Myocyte (in vitro differentiated cells): ENCODE measurements at places on chromosomes 6 and 20. TPM values are rescaled to one million over a fixed set of nuclear protein-coding genes. Genes with fewer than 3 reads are reported as not detected.
A peak's percentile ranks its signal among the peaks of the same experiment; 100 is the strongest.

GRCh38 chr20:13717631-13718044, 67.1 kb downstream of the ESF1 start:
- DNase-seq: no peak

DNA sequence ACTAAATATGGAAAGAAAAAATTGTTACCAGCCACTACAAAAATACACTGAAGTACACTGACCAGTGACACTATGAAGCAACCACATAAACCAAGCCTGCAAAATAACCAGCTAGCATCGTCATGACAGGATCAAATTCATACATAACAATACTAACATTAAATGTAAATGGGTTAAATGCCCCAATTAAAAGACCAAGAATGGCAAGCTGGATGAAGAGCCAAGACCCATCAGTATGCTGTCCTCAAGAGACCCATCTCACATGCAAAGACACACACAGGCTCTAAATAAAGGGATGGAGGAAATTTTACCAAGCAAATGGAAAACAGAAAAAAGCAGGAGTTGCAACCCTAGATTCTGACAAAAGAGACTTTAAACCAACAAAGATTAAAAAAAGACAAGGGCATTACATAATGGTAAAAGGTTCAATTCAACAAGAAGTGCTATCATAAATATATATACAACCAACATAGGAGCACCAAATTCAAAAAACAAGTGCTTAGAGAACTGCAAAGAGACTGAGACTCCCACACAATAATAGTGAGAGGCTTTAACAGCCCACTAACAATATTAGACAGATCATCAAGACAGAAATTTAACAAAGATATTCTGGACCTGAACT, 104.8 kb downstream of the HACE1 start:
- no peak for DNase-seq

- DNase-seq: no peak
Observed at GRCh38 chr20:37193821-37194220, 14.5 kb upstream of the MROH8 start.

DNA sequence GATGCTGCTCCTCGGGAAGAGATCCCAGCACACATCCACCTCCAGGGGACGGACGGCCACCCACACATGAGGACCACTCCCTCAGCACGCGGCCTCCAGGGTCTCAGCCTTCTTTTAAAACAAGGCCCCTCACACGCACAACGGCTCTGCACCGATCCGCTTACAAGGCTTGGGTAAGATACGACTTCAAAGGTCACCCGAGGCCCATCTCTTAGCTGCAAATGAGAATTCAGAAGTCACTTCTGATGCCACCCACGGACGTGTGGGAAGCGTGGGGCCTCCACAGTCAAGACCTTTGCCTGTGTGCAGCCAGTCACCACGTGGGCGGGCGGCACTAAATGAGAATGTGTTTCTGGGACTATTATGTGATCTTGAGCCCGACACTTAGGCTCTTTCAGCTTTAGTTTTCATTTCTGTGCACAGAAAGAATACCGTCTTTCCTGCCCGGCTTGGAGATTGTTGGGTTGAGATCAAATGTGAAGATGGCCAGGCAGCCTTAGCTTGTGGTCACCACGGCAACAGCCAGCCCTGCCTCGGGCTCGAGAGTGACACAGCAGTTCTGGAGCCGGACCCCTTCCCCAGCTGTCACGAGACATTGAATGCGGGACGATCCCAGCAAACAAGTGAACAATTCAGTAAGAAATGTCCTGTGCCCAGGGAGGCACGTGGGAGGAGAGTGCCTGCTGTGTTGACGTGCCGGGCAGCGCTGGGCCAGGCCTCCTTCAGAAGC, 91.6 kb downstream of the RAMACL start:
- DNase-seq: no peak

DNA sequence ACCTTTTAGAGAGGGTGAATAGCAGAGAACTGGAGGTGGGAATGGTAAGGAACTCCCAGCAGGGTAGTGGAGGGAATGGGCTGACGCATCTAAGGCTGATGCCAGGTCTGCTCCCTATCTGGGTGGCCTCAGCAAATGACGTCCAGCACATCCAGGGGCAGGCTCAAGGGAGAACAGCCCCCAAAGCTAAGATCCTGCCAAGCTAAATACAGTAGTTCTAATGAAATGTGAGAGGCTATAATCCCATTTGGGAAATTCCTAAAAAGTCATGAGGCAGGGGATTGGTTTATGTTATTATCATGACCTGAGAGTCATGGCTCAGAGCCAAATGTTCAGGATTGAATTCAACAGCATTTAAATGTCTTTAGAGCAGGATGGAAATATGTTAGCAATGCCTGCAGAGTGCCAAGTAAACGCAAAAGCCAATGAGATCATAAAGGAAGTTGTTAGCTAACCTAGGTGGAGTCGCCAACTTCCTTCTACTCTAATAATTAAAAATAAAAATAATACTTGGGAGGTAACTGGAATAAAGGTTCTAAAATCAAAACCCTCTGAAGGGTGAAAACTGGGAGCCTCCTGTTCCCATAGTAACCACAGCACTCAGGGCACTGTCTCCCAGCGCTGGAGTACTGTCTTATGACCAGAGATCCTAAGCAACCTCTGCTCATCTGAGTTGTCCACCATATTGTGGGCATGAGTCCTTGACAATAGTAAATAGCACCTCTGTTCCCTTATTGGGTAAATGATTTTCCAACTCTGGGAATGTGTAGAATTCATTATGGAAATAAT, 34.8 kb downstream of the IYD start:
- DNase-seq: no peak

- DNase-seq: no peak
Observed at GRCh38 chr6:87075168-87075567, 19.7 kb downstream of the CGA start.

The FAM162B gene
- total RNA-seq: not detected in 2 replicates

The CSNK2B gene
- 211 and 248 TPM in 2 replicates for total RNA-seq

GRCh38 chr20:23967616-23967979, 21.0 kb downstream of the GGTLC1 start:
- no peak for DNase-seq

DNA sequence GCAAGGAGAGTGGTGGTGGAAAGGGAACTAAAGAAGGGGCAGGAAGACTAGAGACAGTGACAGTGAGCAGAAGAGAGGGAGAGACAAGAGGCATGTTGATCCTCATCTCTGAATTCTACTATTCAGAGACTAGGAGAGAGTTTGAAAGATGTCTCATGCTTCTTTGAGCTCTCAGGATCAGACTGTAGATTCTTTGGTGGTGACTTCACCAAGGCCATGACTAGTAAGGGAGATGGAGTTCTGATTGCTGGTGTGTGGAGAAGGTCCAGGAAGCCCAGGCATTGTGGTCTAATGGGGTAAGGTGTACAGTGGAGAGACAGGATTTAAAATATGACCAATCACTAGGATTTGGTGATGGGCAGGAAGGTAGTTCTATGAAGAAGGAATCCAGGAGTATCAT, 713 bp downstream of the WFDC9 start:
- no peak for DNase-seq

- no peak for DNase-seq
Observed at GRCh38 chr6:83192456-83192855, 609 bp downstream of the PGM3 start.

GRCh38 chr6:4577406-4577805, 198.8 kb upstream of the CDYL start:
- DNase-seq: peak; percentile 42

The MUCL3 gene
- total RNA-seq: not detected in 2 replicates

DNA sequence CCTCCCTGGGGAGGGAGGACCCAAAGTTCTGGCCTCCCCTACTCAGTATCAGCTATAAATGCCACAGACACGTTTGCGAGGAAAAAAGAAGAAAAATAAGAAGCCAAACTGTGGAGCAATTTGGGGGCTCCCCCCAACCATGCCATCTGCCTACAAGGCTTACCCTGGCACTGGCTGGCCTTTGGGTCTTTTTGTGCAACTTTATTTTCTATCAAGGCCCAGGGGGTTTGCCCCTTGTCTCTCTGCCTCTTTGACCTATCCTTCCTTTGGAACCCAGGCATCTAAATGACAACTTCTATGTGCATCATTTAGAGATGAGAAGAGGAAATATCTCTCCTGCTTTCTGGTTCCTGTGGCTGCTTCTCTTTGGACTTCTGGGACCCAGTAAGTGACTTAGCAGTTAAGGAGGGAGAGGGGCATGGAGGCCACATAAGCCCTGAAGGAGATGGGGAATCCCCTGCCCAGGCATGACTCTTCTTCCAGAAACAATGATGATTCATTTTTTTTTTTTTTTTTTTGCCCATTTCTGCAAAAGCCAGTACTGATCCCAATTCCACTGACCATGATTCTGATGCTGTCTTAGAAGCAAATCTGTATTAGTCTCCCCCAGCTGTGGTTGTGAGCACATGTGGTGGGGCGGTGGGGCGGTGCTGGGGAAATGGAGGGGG, at the start of gene MUC22:
MUC22 (plus strand) TSS at position 82 of the 668 bp plus-strand sequence; CDS start at position 315, 233 bp downstream.
- peak; percentile 19 for DNase-seq

DNA sequence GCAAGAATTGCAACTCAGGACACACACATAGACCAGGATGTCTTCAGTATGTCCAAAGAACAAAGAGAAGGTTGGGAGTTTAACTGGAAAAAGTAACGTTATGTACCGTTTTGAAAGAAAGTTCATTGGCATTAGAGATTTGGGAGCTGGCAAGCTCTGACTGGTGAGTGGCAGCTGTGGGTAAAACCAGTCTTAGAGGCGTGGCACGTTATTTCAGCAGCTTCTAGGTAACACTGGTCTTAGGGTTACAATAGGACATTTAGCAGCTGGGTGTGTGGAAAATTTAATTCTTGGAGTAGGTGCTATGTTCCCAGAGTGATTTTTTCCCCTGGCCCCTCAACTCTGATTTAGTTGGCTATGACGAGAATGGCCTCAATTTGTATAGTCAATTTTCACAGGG, 19.2 kb downstream of the SNRPB start:
- peak; percentile 36 for DNase-seq

- DNase-seq: no peak
Observed at GRCh38 chr6:41153451-41153850, 696 bp downstream of the TREML1 start.

- DNase-seq: no peak
Observed at GRCh38 chr20:6559791-6560190, 207.7 kb upstream of the BMP2 start.

DNA sequence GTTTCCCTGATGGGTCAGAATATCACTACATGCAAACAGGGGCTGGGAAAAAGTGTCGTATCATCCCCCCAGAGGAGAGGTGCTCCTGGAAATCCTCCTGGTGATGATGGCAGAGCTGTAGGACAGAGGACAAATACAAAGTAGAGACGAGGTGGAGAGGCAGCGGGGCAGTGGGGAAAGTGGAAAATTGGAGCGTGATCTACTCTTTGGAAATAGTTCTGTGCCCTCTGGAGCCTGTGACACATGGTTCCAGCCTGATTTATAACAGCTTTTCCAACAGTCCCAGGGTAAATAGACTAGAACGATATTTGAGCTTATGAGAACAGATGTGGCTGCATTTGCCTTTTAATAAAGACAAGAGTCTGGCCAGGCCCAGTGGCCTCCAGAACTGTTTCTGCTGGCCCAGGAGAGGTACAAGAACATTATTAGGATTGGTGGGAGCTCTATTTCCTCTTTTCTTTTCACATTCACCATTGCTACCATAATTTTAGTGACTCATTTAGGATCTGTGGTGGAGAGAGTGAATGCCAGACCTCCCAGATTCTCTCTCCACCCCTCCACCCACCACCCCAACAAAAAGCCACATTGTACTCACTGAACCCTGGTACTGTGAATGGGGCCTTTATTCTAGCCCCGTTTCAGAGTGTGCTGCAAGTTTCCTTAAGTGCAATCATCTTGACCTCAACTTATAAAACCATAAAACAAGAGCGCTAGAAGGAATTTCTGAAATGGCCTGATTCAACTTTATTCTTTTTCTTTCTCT, 78.3 kb downstream of the BTBD3 start:
- no peak for DNase-seq

- DNase-seq: no peak
Observed at GRCh38 chr6:150336299-150336698, 32.5 kb upstream of the IYD start.

The BPIFB2 gene
- not detected in 2 replicates for total RNA-seq

- DNase-seq: no peak
Observed at GRCh38 chr20:32622585-32623468, 37.7 kb upstream of the NOL4L start.

The SGK1 gene
- 16.7 and 28.0 TPM in 2 replicates for total RNA-seq

- DNase-seq: no peak
Observed at GRCh38 chr6:169022079-169022478, 231.6 kb downstream of the THBS2 start.

DNA sequence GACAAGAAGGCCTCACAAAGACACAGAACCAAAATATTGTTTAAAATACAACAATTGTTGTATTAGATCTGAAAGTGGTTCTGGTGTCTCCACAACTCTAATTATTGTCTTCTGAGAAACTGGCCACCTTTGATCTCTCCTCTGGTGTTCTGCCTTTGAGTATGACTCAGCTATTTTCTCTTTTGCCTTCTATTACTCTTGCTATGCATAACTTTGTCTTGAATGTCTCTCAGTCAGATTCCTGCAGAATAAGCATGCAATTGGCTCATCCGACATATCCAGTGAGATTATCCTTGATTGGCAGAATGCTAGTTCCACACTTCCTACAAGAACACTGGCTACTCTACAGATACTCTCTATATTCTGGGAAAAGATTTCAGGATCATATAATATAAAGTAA, 14.3 kb upstream of the EPM2A start:
- peak; percentile 74 for DNase-seq

- DNase-seq: no peak
Observed at GRCh38 chr6:73538116-73538779, 17.4 kb upstream of the EEF1A1 start.

DNA sequence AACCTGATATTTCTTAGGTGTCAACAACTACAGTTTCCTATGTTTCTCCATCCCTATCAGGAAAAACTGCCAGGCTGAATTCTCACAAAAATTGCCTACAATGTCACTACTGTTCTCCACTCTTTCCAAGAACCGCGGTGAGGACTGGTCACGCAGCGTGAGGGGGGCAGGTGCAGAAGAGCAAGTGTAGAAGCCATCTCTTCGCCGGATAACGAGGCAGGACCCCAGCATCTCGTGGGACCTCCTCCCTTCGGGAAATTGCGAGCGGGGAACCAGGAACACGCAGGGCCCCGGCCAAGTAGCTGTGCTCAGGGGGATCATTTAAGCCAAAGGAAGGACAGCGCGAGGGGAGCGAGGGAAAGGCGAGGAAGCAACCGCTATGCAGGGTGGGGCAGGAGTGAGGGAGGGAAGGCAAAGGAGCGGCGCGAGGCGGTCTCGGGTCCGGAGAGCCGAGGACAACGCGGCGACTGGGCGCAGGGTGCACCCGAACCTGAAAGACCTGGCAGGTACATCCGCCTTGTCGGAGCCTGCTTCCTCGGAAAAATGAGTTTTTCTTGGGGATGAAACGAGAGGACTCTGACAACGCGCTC, 559 bp downstream of the APMAP start:
- peak; percentile 39 for DNase-seq

GRCh38 chr6:30721198-30722024, 1.3 kb downstream of the TUBB start:
- DNase-seq: peak; percentile 90
